ENCODE measurements at places on chromosomes 13 and 19.

- DNase-seq: peak; percentile 82
Measured at GRCh38 chr19:34963573-34964406, at the start of gene ZNF792. Gene ZNF792 (minus strand): TSS chr19:34964229. CDS start chr19:34963662, 567 bp downstream.

GRCh38 chr19:2083174-2083854 is 12.8 kb downstream of the MOB3A start:
- DNase-seq: no peak

- no peak for DNase-seq
Measured at GRCh38 chr19:55300886-55301458, 17.2 kb downstream of the BRSK1 start.

DNA sequence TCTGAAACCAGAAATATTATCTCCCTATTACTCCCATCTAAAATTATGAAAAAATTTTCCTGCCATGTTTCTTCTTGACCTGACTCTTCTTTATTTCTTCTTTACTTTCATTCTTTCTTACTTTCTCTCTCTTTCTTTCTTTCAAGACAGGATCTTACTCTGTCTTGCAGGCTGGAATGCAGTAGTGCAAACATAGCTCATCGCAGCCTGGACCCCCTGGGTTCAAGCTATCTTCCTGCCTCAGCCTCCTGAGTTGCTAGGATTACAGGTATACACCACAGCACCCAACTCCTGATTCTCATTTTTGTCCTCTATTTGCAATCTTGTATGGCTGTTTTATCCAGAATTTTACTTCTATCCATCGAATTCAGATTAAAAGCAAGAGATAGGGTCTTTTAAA is 631.1 kb downstream of the TBC1D4 start:
- no peak for DNase-seq

- DNase-seq: no peak
Measured at GRCh38 chr13:113102727-113103126, 2.9 kb upstream of the F7 start.

Measured in H9 (cell line).